ENCODE measurements at places on chromosomes 4 and X.

DNA sequence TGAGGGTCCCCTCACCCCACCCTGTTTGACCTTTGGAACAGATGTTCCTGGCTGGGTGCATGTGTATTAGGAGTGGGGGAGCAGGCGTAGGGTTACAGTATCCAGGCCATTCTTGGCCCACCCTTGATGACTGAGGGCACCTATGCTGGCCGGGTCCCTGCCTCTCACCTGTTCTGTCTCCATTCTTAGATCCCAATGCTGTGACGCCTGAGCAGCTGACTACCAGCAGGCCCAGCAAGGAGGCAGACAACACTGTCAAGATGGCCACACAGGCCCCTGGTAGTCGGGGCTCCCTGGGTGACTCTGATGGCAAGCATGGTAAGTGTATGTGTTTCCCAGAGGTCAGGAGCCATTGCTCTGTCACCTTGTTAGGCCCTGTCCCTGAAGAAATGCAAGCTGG, 10.9 kb downstream of the EFNB1 start:
- no peak for DNase-seq

- DNase-seq = no peak
Observed at GRCh38 chrX:9205599-9206223, 171.8 kb upstream of the FAM9B start.

DNA sequence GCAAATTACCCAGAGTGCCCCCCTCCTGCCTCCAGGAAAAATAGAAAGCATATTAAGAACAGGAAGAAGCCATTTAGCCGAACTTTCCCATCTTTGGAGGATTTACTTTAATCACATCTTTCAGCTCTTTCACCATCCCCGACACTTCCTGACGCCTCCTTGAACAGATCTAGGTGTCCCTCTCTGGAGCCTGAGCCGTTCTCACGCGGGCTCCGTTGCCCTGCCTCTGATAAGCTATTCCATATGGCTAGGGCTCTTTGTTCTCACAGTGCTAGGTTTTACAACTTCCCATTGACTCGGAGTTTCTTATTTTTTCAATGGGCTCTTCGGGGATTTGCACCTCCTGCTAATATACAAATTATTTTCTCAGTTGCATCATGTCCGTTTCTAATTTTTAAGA, 82.1 kb upstream of the GPC4 start:
- no peak for DNase-seq

- no peak for DNase-seq
Observed at GRCh38 chr4:186749611-186750281, 26.1 kb upstream of the FAT1 start.

DNA sequence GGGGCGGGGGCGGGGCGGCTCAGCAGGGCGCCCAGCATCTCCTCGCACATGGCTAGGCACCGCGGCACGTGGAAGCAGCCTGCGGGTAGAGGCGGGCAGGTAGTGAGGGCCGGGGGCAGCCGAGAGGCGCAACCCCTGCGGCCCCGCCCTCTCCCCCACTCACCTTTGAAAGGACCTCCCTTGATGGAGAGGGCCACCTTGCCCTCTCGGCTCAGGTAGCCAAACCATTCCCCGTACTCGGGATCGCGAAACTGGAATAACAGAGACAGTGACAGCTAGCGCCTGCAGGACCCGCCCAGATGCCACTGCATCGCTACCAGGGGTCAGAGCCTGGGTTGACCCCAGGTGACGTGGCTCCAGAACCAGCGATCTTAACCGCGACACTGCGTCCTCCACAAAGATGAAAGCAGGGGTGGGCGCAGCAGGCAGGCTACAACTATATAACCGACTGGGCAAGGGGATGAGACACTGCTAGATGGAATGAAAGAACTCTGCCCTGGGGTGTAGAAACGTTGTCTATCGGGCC, 552 bp upstream of the NAA10 start:
- DNase-seq = no peak

- peak; percentile 20 for DNase-seq
Observed at GRCh38 chr4:31246856-31247255, 526.7 kb downstream of the PCDH7 start.

GRCh38 chrX:302975-303374, 15.6 kb downstream of the GTPBP6 start:
- DNase-seq = no peak

- no peak for DNase-seq
Observed at GRCh38 chrX:52078131-52078530, 9.1 kb upstream of the MAGED4B start.

GRCh38 chrX:135327299-135327698, 18.0 kb downstream of the ETDC start:
- peak; percentile 21 for DNase-seq

GRCh38 chrX:106698693-106699092, 27.8 kb upstream of the RNF128 start:
- DNase-seq = peak; percentile 3

Measured in AG09309 (cell line).